Stimulated activated CD8-positive, alpha-beta memory T cell treated with anti-CD3 and anti-CD28 coated beads, Interleukin-4, amount 100 ng/mL, for 4 hours (primary cell): ENCODE measurements at places on chromosomes 5 and 9.

- DNase-seq = no peak
These were observed 30.0 kb upstream of the PCSK1 start for GRCh38 chr5:96463091-96463490.

- no peak for DNase-seq
These were observed 53.9 kb downstream of the CFAP95 start for GRCh38 chr9:69874301-69875060.

- DNase-seq = no peak
These were observed 159.5 kb downstream of the FGF18 start for GRCh38 chr5:171578829-171579491.

DNA sequence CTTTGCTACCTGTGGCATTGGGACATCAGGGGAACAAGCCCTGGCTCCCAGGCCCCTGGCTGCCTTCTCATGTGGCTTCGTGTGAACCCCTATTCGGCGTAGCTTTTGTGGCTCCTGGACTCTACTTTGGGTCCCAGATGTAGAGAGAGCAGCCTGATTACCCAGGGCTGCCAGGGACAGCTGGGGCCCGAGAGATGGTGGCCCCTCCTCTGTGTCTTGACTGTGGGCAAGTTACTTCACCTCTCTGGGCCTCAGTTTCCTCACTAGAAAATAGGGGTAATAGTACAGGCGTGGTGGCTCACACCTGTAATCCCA lies 2.0 kb downstream of the PKN3 start:
- DNase-seq = no peak

DNA sequence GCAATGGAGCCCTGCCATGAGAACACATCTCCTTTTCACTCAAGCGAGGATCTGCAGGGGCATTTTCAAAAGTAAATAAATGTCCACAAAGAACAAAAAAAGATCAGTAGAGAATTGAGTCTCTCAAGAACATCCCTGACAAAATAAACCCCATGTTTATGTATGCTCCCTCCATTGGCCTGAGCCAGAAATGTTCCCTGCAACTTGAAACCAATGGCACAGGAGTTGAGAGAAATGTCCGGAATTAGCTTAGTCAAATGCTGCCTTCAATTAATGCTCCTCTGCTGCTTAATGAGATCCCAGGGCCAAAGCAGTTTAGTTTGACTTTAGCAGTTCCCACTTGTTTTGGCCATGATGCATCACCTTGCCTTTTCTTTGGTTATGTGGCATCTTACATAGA lies 238.3 kb downstream of the EBF1 start:
- DNase-seq = no peak

- no peak for DNase-seq
These were observed 133.8 kb downstream of the ARHGEF28 start for GRCh38 chr5:73759771-73760170.

- DNase-seq = no peak
These were observed 246.0 kb upstream of the NUDT12 start for GRCh38 chr5:103808464-103809106.

DNA sequence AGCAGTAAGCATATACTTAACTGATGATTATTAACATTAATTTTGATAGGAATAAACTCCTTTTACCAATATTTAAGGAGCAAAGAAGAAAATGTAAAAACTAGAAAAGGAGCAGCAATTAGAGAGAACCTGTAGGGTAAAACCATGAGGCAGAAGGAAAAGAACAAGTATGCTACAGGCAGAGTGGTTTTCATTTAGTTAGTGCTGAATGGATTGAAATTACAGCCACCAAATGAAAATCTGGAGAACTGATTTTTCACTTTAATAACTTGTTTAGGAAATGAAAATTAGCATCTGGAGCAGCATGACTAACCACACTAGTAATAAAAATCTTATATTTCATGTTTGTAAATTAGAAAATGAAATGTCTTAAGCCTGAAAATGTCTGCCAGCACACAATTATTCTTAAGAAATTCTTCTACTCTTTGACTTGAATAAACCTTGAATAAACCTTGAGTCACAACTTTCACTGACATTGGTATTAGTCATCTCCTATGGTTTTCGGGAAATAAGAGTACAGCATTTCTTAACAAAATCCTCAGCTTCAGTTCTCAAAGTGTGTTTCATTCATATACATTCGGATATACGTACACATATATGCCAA lies 1504.9 kb upstream of the C9orf72 start:
- no peak for DNase-seq

GRCh38 chr9:90793729-90794128 lies 7.9 kb upstream of the SYK start:
- no peak for DNase-seq

GRCh38 chr5:16642867-16643266 lies 26.1 kb upstream of the RETREG1 start:
- DNase-seq = no peak

DNA sequence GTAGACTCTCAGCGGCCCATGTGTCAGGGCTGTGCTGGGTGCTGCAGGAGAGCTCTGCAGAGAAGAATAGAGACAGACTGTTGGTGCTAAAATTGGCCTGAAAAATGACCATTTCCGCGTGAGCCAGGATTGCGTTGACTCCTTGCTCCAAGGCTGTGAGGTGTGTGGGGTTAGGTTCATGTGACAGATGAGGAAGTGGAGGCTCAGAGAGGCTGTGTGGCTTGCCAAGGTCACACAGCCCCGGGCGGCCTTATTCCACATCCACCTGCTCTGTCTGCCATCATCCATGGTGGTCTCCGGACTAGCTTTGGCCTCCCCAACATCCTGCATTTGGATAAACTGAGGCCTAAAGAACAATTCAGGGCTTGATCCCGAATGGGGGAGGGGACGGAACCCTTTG lies 15.2 kb downstream of the NEK6 start:
- no peak for DNase-seq

DNA sequence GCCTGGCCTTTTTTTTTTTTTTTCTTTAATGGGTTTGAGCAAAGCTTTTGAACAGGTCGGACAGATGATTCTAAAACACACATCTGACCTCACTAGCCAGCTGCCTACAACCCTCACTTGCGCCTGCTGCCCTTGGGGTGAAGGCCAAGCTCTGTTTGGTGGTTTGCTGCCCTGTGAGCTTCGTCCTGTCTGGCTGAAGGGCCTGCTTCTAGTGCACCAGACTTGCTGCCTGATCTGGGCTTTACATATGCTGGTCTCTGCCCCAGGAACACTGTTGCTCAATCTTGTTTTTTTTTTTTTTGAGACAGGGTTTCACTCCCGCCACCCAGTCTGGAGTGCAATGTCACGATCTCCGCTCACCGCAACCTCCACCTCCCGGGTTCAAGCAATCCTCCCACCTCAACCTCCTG lies 16.4 kb upstream of the DOLPP1 start:
- DNase-seq = no peak

GRCh38 chr9:113228130-113228665 lies 6.9 kb downstream of the SLC31A1 start:
- DNase-seq = no peak

DNA sequence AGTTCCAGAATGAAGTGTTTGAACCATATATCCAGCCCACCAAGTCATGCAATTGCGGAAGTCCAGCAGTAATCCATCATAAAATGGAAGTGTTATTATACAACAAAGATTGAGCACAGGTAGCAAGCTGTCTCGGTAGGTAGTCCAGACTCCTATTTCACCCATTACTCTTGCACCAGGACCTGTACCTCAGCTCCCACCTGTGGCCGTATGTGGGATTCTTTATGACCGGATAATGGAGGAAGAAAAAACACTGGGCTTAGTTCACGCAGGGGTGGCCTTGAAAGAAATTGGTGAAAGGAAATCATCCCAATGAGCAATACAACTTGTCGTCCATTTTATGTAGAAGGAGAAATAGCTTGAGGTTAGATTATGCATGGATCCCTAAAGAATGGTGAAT lies 216.3 kb downstream of the ESM1 start:
- DNase-seq = no peak

GRCh38 chr5:16392718-16393117 lies 72.9 kb downstream of the ZNF622 start:
- DNase-seq = no peak

- no peak for DNase-seq
These were observed 9.9 kb downstream of the RBM27 start for GRCh38 chr5:146213210-146213826.

GRCh38 chr5:137236849-137237507 lies 262.1 kb downstream of the SPOCK1 start:
- DNase-seq = no peak

DNA sequence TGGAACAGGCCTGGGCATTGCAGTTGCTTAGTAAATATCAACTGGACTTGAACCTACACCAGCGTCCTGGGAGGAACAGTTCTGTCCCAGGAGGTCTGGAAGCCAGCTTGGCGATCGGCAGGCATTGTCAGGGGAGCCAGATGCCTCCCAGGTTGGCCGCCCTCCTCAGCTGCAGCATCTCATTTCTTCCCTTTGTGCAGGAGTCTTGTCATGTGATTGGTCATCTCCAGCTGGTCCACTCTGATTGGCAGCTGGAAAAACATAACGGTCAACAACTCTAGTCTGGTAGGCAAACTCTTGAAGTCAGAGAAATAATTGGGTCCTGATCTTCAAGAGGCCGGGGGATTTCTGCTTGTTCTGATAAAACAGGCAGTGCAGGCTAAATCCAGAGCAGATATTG lies 29.6 kb upstream of the NCS1 start:
- no peak for DNase-seq

GRCh38 chr9:114994768-114995167 lies 64.4 kb upstream of the TNFSF8 start:
- no peak for DNase-seq

GRCh38 chr5:78699552-78700153 lies 51.1 kb upstream of the LHFPL2 start:
- DNase-seq = no peak

DNA sequence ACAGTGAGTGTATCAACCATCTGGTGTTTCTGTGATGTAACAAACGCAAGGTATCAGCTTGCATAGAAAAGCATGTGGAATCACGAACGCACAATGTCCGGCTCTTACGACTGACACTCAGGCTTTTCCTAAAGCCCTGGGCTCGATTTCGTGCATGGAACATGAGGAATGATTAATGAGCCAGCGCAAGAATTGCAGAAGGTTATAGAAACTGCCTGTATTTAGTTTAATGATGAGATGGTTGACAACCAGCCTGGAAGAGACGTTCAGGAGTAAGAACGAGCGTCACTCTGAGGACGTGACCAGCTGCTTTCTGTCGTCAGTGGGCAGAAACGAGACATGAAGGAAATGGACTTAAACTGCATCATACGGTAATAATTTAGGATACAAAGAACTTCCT lies 497.6 kb downstream of the IRX1 start:
- no peak for DNase-seq

DNA sequence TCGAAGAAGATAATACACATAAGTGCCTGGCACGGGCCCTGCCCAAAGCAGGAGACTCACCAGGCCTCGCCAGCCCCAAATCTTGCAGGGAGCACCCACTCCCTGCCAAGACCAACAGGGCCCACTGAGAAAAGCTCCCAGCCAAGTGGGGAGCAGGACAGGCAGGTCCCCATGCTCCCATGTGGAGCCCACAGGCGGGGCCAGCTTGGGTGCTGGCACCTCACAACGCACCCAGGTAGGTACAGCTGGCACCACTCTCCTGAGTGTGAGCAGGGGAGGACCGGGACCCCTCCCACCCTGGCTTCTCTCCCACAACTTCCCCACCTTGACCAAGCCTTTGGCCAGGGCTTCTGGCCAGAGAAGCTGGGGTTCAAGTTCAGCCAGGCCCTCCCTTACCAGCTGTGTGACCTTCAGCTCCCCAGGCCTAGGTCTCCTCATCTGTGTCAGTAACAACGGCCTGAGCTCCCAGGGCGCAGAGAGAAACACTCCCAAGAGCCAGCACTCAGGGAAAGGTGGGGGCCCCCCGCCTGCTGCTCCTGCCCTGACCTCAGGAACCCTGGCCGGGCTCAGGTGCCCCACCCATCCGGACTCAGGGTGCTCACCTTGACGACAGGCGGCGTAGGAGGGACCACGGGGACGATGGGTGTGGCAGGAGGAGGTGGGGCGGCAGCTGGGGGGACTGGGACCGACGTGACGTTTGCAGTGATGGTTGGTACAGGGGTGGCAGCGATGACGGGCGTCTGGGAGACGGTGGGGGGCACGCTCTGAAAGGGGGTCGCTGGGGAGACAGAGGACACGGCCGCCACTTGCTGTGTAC lies 17.8 kb downstream of the BRD3 start:
- DNase-seq = no peak

- no peak for DNase-seq
These were observed 20.6 kb downstream of the TCERG1 start for GRCh38 chr5:146467760-146468159.

GRCh38 chr9:117313989-117314388 lies 100.9 kb downstream of the ASTN2 start:
- DNase-seq = no peak

GRCh38 chr5:168177831-168178450 lies 113.5 kb upstream of the WWC1 start:
- no peak for DNase-seq

GRCh38 chr5:134945041-134945440 lies 22.7 kb upstream of the CATSPER3 start:
- no peak for DNase-seq

- DNase-seq = no peak
These were observed 62.8 kb downstream of the HMCN2 start for GRCh38 chr9:130328349-130328801.

- DNase-seq = peak; percentile 5
These were observed 16.5 kb upstream of the PRSS3 start for GRCh38 chr9:33778700-33779351.

DNA sequence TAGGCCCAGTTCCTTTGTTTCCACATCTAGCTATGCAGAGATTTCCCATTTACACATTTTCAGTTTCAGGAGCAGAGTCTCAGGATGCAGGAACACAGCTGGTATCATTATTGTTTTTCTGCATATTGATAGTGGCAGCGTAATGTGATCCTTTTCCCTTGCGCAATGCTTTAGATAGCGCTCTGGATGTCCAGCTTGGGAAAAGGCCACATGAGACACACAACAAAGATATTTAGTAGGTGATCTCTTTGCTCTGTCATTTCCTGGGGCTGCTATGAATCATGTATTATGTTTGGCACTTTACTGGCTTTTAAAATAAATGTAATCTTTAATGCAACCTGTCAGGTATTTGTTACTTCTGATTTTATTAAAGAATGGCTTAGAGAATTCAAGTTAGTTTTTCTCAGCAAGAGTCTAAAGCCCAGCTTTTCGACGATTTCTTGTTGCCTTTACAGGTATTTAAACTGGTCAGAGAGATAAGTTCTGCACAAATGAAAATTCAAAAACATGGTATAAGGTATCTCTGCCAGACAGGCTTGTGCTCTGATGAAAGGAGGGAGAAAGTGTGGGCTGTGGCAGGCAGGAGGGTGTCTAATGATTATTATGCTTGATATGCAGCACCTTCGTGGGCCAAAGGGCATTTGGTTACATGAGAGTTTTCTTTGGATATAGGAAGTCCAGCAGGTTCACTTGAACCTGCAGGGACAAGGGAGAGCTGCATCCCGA lies 42.2 kb downstream of the PTTG1 start:
- DNase-seq = no peak

- DNase-seq = no peak
These were observed 48.0 kb downstream of the IPO11 start for GRCh38 chr5:62460578-62460983.

- no peak for DNase-seq
These were observed 152.5 kb upstream of the CLINT1 start for GRCh38 chr5:158011422-158011821.

GRCh38 chr5:142426129-142427014 lies 101.6 kb upstream of the SPRY4 start:
- no peak for DNase-seq
